ENCODE measurements at places on chromosomes 7 and 10. TPM values are rescaled to one million over a fixed set of nuclear protein-coding genes. Genes with fewer than 3 reads are reported as not detected.

GRCh38 chr10:3908183-3908582 lies 123.2 kb upstream of the KLF6 start:
- no peak for DNase-seq

DNA sequence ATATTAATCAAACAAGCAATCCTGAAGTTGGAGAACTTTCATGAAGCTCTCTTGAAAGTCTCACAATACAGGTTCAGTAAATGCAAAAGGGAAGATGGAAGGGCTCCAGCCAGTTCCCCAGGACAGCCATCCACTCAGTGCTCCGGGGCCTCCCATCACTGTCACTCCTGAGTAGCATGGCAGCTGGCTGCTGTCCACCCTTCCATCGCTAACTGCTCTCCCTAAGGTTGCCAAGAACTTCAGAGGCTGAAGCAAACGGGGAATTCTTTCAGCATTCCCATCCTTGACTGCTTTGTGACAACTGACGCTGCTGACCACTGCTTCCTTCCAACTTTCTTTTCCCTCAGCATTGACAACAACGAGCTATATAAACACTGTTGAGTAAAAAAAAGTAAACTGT lies 69.1 kb downstream of the VPS41 start:
- DNase-seq = no peak

EBLN1 gene
- not detected for total RNA-seq

VAX1 gene
- not detected for total RNA-seq

TMEM176B gene
- not detected for total RNA-seq
